ENCODE measurements at places on chromosomes 3 and 15. TPM values are rescaled to one million over a fixed set of nuclear protein-coding genes. Genes with fewer than 3 reads are reported as not detected.

DNA sequence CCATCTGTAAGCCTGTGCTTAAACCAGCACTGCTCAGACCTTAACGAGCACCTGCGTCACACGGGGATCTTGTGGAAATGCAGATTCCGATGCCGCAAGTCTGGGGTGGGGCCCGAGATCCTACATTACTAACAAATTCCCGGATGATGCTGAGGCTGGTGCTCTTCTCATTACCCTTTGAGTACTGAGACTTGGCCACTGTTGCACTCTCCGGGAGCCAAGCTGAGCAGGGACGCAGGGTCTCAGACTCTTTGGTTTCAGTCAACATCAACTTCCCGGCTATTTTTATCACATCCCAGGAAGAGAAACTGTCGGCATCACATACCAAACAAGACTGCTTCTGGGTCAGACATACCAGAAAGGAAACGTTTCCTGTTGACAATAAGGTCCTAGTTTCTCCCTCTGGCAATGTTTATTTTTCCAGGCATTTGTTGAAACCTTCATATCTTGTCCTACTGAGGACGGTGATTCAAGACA, 276.6 kb downstream of the SHQ1 start:
- DNase-seq, result no peak

DNA sequence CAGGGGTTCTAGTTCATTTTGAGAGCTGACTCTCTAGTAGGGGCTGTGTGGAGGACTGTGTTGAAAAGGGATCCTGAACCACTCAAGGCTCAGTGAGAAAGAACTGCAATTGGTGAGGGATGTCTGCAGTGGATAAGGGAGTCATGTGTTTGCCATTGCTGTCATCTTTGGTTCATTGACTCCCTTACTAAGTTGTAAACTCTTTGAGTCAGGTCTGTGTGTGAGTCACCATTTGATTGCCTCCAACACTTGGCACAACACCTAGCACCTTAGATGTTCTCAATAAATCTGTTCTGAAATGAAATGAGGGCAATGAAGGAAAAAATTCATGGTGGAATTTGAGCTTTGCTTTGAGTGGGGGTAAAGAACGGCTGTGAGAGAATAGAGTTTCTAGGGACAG, 51.7 kb downstream of the PLS1 start:
- DNase-seq, result no peak

GRCh38 chr15:57118013-57118799, 199.8 kb downstream of the TCF12 start:
- DNase-seq, result no peak

DNA sequence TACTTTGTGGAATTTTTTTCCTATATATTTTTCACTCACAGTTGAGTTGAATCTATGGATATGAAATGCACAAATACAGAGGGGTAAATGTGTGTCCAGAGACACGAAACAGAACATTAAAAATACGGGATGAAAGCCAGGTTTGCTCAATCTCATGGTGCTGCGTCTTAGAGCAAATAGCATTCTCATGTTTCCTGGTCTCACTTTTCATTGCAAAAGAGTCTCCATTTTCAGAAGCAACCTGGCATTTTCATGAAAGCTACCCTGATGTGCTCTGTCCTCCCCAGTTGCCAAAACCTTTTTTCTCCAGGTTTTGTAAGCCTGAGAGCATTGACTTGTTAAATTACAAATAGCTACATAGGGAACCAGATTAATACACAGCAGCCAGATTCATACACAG, 49.5 kb upstream of the MBNL1 start:
- DNase-seq, result no peak

Gene FAM98B
- 14.4 TPM for total RNA-seq

DNA sequence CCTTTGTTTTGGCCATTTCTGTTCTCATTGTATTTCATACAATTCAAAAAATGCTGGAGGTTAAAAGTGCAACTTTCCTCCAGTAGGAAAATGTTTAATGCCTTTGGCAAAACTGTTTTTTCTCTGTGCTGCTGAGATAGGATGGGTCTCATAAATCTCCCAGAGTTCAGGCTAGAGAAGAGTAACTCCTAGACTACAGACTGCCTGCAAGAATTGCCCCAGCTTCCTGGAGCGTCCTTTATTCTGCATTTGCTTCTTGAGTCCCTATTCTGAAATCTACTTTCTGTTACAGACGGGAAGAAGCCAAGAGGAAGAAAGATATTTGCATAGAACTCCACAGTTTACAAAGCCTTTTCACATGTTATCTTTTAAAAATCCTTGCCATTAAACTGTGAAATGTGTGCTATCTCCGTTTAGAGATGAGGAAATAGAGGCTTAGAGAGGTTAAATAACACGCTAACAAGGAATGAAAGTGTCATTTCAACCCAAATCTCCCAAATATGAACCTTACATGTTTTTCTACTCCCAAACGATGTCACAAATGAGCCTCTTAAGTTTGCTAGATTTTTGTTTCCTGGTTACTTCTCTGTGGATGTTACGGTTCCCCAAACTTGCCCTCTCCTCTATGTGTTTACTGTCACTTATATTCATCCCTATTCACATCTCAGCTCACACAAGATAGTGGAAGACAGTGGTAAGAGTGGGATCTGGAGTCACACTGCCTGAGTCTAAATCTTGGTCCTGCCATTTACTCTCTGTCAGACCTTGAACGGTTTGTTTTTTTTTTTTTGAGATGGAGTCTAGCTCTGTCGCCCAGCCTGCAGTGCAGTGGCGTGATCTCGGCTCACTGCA, 17.4 kb downstream of the NANOGP8 start:
- no peak for DNase-seq

Gene STAC
- 1.3 TPM for total RNA-seq

Gene SLC6A11
- total RNA-seq, result 1.8 TPM

GRCh38 chr15:37967788-37968187, 33.3 kb downstream of the TMCO5A start:
- DNase-seq, result no peak

DNA sequence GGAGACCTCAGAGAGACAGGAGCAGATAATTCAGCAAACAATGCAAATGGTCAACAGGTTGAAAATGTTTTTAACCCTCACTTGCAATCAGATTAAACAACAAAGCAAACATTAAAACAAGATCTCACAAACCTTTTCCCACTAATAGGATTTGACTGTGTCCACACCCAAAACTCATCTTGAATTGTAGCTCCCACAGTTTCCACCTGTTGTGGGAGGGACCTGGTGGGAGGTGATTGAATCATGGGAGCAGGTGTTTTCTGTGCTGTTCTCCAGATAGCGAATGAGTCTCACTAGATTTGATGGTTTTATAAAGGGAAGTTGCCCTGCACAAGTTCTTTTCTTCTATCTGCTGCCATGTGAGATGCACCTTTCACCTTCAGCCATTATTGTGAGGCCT, 1.3 kb upstream of the LYSMD4 start:
- no peak for DNase-seq

Gene ELL3
- 68.7 TPM for total RNA-seq

DNA sequence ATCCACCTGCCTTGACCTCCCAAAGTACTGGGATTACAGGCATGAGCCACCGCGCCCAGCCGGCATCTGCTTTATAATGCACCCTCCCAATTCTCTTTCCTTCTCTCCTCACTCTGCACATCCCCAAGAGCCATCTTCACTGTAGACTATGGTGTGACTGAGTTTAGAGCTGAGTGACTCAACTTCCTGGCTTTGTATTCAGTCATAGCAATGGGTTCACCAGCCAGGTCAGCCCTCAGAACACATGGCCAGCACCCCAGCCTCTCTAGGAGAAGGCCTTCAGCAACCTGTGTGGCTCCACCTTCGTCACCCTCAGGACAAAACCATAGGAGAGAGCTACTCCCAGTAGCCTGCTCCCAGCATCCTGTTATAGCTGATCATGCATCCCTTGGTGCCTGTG, 33.0 kb downstream of the ARID3B start:
- DNase-seq, result no peak

Gene USF3
- total RNA-seq, result 21.8 TPM

- DNase-seq, result no peak
Measured at GRCh38 chr3:170007031-170007663, 30.6 kb upstream of the GPR160 start.

Gene DGKG
- total RNA-seq, result 9.5 TPM

GRCh38 chr3:100813828-100814227, 104.5 kb downstream of the TFG start:
- no peak for DNase-seq

Gene CTXN2
- total RNA-seq, result not detected

- peak; percentile 56 for DNase-seq
Measured at GRCh38 chr3:141074529-141074928, 23.4 kb downstream of the SPSB4 start.

DNA sequence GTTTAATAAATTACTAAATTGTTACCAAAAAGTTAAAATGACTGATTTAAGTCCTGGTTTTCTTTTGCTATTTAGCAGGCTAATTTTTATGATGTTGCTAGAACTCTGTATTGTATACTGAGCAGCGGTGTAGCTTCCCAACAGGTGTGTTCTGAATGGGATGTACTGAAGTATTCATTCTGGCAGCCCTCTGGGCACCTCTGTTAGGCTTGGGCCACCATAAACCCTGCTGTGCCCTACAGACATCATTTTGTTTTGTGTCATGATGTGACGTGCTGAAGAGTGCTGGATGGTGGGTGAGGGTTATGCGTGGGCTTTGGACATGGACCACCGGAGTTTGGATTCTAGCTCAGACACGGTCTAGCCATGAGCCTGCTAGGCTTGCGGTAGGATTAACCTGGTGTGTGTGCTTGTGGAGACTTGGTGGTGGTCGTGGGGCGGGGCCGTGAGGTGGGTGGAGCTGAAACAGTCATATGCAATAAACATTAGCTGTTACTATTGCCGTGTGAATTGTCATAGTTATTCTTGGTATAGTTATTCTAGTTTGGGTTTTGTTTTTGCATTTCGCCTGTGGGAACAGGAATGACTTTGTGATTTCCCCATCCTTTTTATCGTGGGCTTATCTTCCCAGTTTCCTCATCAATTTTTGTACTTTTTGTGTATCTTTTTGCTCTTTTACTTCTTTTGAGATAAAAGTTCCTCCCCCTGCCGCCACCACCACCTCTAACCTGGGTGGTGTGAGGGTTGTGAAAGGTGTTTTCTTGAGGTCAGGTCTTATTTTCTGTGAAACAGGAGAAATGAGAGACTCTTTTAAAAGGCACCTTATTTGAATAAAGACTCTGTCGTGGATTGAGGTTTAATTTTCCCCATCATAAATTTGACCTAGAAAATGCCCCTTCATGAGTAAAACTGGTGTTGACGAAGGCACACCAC, 93.7 kb downstream of the MCTP2 start:
- no peak for DNase-seq

Gene AADAC
- 11.0 TPM for total RNA-seq

GRCh38 chr3:19030522-19030839, 117.8 kb upstream of the KCNH8 start:
- DNase-seq, result no peak

- DNase-seq, result no peak
Measured at GRCh38 chr3:173430576-173430975, 33.0 kb downstream of the NLGN1 start.

Gene SMCO1
- 0.25 TPM for total RNA-seq

DNA sequence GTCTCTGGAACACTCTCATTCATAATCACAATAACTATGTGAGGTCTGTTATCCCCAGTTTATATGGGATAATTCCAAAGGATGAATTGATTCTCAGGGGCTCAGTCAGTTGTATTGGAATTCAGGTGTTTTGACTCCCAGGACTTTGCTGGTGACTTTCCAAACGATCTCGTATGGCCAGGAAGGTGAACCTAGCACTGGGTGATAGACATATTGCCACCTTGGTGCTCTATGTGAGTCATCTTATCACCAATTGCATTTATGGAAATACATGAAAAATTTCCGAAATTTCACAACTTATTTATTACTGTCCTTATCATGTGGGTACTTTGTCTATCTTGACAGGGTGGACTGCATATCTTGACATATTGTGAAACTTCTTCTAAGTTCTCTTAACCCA, 287.3 kb downstream of the WDR72 start:
- DNase-seq, result no peak

Gene KCNMB3
- total RNA-seq, result 0.19 TPM

DNA sequence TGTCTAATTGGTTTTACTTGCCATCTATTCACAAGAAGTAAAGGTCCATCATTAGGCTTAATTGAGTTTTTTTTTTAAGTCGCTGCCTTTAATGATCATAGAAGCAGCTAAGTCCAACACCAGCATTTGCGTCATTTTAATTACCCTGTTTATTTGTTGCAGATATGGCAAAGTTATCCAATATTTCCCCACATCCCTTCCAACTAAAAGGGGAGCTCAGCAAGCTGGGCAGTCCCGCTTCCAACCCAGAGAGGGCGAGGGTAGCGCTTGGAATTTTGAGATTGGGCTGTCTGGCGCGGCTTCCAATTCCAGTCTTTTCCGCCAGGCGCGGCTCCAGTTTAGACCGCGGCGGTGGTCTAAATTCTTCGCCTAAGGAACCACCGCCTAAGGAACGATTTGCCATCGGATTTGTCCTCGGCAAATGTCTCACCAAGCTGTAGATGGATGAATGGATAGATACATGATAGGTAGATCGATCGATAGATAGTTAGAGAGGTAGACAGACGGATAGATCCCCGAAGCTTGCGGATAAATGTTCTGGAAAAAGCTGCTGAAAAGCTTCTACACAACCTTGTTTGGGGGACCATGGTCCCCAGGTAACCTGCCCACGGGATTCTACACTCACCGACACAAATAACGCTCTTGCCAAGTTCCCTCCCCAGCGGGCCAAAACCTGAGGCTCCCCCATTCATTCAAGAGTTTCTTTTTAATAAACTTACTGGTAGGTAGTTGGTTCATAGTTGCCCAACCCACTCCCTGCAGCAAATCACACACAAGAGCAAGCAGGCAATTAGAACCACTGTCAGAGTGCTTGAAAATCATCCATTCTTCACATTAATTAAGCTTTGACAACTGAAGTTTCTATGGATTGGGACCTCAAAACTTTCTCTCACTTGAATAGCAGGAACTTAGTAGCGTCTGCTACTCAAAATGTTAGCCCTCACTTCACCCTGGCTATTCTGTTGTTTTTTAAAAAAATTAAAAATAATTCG, 49.1 kb downstream of the ZIC4 start:
- no peak for DNase-seq

DNA sequence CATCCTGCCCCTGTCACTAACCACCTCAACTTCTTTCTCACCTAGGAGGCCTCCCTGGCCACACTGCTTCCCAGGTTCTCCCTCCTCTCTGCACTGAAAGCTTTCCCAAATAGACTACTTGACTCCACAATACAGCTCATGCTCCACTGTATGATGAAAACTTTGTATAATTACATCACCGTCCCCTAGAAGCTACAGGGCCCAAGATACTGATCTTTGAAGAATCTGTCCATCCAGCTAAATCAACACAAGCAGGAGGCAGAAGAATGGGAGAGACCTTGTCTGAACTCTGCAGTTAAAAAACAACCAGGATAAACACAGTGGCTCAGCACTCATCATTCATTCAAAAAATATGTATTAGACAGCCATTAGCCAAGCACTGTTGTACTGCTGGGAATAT, 26.4 kb upstream of the RPS17 start:
- DNase-seq, result no peak
